H9 (cell line): ENCODE measurements at places on chromosomes 13 and 19. TPM values are rescaled to one million over a fixed set of nuclear protein-coding genes. Genes with fewer than 3 reads are reported as not detected.
A peak's percentile ranks its signal among the peaks of the same experiment; 100 is the strongest.

- peak; percentile 89 for DNase-seq
Observed at GRCh38 chr19:51327066-51328001, 14.6 kb downstream of the VSIG10L start.

DNA sequence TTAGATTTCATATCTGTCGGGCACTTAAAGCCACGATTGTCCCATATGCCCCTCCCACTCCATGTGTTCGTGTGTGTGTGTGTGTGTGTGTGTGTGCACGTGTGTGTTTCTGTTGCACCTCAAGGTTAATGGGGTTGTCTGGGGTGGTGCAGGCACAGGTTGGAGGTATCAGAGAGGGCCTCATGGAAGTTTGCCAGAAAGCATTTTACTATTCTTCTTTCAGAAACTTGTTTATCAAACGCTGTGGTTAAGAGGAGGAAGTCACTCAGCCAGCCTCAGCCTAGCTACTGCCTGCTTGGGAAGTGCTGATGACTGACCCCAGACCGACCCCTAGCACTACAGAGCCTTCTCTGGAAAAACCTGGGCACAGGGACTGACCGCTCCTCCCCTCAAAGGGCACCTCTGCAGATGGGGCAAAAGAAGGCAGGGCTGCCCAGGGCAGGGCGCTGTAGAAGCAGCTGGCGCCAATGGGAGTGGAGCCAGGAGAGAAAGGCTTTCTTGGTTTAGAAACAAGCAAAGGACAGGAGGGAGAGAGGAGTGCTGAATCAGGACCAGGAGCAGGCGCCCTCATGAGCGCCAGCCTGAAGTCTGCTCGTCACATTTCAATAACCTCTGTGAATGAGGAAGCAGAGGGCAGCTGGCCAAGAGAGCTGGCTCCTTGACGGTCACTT is 3.9 kb downstream of the SIAH3 start:
- peak; percentile 35 for DNase-seq

GRCh38 chr19:17944301-17944700 is 11.5 kb downstream of the CCDC124 start:
- no peak for DNase-seq

DNA sequence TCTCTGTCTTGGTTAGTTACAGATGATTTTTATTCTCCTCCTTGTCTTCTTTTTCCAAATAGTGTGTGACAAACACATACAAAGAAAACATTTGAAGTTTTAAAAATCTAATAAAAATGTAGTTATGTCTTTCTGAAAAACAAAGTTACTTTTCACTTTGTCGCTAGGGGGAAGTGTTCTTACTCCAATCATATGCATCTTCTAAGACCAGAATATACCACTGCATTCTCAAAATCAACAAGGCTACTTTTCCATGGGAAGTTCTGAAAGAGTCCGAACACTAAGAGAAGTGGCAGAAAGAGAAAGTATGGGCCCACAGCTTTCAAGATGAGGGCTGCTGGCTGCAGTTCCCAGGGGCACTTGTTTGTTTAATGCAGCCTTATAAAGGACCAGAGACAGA is 208.9 kb downstream of the DCT start:
- no peak for DNase-seq

- DNase-seq: no peak
Observed at GRCh38 chr13:98141091-98141490, 1.8 kb upstream of the FARP1 start.

- no peak for DNase-seq
Observed at GRCh38 chr13:51557875-51558612, 26.2 kb upstream of the WDFY2 start.

The FFAR3 gene
- not detected in 2 replicates for total RNA-seq

- DNase-seq: no peak
Observed at GRCh38 chr13:95117092-95117491, 184.2 kb downstream of the ABCC4 start.

The LRG1 gene
- 0.24 and 0.50 TPM in 2 replicates for total RNA-seq

GRCh38 chr19:30044273-30045248 is 102.5 kb downstream of the URI1 start:
- DNase-seq: no peak

- no peak for DNase-seq
Observed at GRCh38 chr13:79519255-79519654, 38.3 kb downstream of the NDFIP2 start.

The PROZ gene
- total RNA-seq: not detected in 2 replicates

DNA sequence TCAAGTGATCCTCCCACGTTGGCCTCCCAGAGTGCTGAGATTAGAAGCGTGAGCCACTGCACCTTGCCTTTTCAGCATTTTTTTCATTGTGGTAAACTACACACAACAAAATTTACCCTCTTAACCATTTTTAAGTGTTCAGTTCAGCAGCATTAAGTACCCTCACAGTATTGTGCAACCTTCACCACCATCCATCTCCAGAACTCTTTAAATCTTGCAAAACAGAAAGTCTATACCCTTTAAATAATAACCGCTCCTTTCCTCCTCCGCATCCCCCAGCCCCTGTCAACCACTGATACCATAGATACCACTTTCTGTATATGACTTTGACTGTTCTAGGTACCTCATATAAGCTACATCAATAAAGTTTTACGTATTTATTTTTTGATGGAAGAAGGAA is 20.8 kb upstream of the CASP14 start:
- no peak for DNase-seq

- no peak for DNase-seq
Observed at GRCh38 chr19:55198651-55199050, 10.7 kb downstream of the PTPRH start.

GRCh38 chr19:17394891-17395415 is 957 bp upstream of the CCDC194 start:
- peak; percentile 86 for DNase-seq

GRCh38 chr19:54558339-54558738 is 15.3 kb upstream of the LILRA2 start:
- no peak for DNase-seq

The CEACAM4 gene
- not detected in 2 replicates for total RNA-seq

GRCh38 chr13:31947105-31947504 is 84.5 kb upstream of the FRY start:
- DNase-seq: no peak

GRCh38 chr19:45090034-45090433 is 2.9 kb upstream of the PPP1R37 start:
- DNase-seq: peak; percentile 90

The KDELR1 gene
- 195 and 198 TPM in 2 replicates for total RNA-seq

DNA sequence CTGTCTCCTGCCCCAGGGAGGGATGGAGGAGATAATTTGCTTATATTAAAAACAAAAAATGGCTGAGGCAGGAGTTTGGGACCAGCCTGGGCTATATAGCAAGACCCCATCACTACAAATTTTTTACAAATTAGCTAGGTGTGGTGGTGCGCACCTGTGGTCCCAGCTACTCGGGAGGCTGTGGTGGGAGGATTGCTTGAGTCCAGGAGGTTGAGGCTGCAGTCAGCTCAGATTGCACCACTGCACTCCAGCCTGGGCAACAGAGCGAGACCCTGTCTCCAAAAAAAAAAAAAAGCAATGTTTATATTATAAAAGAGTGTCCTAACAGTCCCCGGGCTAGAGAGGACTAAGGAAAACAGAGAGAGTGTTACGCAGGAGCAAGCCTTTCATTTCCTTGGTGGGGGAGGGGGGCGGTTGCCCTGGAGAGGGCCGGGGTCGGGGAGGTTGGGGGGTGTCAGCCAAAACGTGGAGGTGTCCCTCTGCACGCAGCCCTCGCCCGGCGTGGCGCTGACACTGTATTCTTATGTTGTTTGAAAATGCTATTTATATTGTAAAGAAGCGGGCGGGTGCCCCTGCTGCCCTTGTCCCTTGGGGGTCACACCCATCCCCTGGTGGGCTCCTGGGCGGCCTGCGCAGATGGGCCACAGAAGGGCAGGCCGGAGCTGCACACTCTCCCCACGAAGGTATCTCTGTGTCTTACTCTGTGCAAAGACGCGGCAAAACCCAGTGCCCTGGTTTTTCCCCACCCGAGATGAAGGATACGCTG is 184.0 kb downstream of the KDM4B start:
- no peak for DNase-seq

GRCh38 chr19:53102756-53103233 is 427 bp downstream of the ZNF160 start:
- no peak for DNase-seq

- DNase-seq: peak; percentile 63
Observed at GRCh38 chr19:55581145-55581822, 636 bp upstream of the ZNF579 start.

The CILP2 gene
- 5.9 and 6.4 TPM in 2 replicates for total RNA-seq
